Epithelial cell of proximal tubule (primary cell): ENCODE measurements at places on chromosomes 4 and X. TPM values are rescaled to one million over a fixed set of nuclear protein-coding genes. Genes with fewer than 3 reads are reported as not detected.

- DNase-seq: no peak
Measured at GRCh38 chr4:126661194-126661593, 971.6 kb upstream of the INTU start.

DNA sequence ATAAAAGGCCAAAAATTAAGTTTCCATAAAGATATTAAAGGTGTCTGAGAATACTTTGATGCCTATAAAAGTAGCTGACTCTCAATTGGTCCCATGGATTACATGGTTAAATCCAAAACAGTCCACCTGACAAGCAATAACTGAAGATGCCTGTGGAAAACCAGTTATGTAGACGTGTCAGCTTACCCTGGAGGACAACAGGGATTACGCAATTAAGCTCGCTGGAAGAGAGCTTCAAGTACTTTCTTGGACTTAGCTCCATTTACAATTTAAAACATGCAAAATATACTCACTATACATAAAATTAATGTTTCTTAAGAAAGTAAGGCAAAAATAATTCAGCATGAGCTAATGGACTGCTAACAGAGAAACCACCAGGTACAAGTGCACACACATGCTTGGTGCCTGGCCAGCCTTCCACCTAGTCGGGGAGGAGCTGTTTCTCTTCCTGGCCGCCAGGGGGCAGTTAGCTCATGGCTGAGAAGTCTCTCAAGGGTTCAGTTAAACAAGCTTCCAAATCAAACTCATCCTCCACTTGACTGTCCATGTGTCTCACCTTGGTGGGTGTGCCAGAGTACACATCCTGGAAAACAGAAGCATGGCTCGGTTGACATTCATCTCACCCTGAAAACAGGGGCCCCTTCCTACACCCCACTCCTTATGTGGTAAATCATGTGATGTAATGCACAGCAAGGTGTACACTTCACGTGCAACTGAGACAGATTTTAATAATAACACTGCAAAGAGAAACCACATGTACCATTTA is 9.2 kb upstream of the FAM53A start:
- DNase-seq: peak; percentile 26

DNA sequence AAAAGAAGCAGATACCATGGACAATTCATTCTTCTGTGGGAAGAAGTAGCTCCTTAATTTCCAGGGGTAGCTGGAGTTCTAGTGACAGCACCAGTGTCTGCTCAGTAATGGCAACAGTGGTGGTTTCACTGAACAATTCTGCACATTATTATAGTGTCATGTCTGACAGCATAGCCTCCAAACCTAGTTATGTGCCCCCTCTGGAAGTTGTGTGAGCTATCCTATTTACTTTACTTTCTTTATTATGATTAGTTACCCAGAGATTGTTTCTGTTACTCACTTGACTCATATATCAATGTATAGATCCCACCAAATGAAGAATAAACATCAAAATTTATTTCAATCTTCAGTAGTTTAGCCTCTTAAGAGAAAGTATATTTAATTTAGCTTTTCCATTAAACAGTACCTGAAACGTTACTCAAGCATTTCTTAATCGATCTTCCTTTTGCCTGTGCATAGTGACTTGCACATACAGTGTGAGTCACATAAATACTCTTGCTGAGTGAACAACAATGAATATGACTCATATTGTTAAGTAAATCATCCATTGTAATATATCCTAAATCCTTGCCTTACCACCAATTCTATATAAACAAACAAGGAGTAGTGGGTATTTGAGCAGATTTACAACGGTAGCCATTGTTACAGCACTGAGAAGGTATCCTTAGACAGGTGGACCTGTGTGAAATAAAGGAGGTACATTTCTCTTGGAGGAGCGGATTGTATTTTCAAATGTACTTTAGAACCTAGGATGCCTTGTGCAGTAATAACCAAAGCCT is 534.7 kb downstream of the ANKRD50 start:
- peak; percentile 49 for DNase-seq

- DNase-seq: no peak
Measured at GRCh38 chr4:38676986-38677385, 13.0 kb downstream of the KLF3 start.

- no peak for DNase-seq
Measured at GRCh38 chr4:159101988-159102621, 774 bp upstream of the RAPGEF2 start.

GRCh38 chr4:144611850-144612249 is 34.1 kb upstream of the HHIP start:
- DNase-seq: no peak

DNA sequence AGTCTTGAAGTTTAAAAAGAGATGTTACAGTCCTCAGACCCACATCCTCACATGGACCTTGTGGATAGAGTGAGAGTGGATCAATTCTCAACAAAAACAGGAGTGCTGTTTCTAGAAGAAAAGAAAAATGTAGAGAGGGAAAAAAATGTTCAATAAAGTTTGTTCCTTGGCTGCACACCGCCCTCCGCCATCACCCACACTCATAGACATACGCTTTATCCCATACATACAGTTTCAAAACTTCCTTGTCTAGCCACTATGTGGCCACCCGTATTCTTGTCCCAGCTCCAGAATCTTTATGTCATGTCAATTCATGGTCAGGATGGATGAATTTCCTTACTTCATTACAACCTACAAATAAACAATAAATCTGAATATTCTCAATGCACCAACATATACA is 23.5 kb upstream of the ELF2 start:
- no peak for DNase-seq

DNA sequence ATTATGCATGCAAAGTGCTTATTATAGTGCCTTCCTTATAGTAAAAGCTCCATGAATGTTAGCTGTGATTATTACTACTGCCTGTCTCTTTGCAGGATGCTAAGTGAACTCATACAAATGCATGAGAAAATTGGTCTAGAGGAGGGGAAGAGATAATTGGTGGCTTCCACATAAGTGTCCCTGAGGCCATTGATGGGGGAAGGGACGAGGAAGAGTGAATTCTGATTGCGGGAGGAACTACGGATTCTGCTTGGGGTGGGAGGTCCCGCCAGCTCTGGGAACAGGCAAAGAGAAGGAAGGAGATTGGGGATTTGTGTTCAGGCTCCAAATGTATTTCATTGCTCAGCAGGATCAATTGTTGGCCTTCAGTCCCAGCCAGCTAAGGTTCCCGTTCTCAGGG is 11.6 kb upstream of the ARHGAP36 start:
- DNase-seq: no peak

- no peak for DNase-seq
Measured at GRCh38 chr4:10983268-10983667, 298.7 kb upstream of the CLNK start.

DNA sequence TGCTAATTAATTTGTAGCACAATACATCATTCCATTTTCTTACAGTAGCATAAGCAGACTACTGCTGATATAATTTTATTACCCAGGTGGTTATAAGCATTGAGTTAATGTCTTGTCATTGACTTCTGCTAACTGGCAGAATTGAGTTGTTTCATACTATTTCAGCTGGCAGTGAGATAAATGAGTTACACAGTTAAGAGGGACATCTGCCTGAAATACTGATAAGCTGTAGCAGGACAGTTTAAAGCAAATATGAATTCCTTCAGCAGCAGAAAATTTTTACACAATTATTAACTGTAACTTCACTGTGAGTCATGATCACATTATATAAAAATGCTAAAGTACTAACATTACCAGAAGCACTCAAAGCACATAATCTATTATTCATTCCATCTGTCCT is 326.8 kb downstream of the INPP4B start:
- no peak for DNase-seq

DNA sequence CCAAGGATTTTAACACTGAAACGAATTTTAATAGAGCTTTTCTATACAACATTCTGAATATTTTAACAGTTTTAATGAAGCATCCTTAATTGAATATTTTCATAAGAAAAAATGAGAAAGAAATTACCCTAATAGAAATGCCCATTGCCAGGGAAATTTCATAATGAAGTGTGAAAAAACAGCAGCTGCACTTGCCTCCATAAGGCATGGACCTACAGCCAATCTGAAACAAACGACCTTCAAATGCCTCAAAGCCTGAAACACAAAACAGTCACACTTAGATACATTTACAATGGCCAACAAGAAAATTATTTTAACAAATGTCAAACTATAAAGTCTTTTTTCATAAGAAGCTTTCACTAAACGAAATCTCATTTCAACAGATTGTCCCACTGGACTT is 74.4 kb downstream of the SLC9B1 start:
- DNase-seq: no peak

- no peak for DNase-seq
Measured at GRCh38 chrX:140766024-140766611, 56.6 kb downstream of the LINC00632 start.

GRCh38 chrX:138692591-138692990 is 18.9 kb downstream of the FGF13 start:
- DNase-seq: no peak

- no peak for DNase-seq
Measured at GRCh38 chr4:173703021-173703420, 173.0 kb upstream of the HAND2 start.

DNA sequence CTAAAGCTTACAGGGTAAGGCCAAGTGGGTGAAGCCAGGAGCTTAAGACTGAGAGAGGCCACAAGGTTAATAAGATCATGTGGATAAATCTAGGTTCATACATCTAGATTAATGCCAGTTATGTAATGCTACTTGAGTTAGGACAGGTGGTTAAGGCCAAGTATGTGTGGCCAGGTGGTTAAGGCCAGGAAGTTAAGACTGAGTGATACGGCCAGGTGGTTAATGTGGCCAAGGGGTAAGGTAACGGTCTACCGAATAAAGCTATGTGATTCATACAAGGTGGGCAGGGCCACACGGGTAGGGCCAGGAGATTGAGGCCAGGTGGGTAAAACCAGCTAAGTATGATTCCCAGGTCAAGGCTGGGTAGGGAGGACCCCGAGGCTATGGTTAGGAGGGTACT is 223.0 kb downstream of the TACR3 start:
- no peak for DNase-seq

- DNase-seq: no peak
Measured at GRCh38 chrX:50618788-50619558, 148.3 kb upstream of the DGKK start.

GRCh38 chr4:169200361-169201030 is 70.3 kb downstream of the SH3RF1 start:
- no peak for DNase-seq

DNA sequence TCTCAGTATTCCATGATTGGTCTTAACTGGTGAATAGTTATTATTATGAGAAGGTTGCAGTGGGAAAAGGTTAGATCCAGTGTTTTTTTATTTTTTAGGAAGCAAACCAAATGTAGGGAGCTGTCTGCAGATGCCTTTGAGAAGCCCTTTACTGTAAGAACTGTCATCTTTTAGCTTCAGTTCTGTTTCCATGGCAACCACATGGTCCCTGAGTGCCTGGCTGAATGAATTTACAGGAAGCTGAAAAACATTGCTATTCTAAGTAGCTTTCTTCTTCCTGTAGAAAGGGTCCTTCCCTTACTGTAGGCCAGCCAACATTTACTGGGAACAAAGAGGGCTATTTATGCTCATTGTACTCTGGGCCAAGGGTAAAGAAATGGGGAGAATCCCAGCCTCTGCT is 103.3 kb downstream of the DCLK2 start:
- DNase-seq: no peak

GRCh38 chr4:184329235-184329634 is 111.6 kb upstream of the ENPP6 start:
- no peak for DNase-seq

DNA sequence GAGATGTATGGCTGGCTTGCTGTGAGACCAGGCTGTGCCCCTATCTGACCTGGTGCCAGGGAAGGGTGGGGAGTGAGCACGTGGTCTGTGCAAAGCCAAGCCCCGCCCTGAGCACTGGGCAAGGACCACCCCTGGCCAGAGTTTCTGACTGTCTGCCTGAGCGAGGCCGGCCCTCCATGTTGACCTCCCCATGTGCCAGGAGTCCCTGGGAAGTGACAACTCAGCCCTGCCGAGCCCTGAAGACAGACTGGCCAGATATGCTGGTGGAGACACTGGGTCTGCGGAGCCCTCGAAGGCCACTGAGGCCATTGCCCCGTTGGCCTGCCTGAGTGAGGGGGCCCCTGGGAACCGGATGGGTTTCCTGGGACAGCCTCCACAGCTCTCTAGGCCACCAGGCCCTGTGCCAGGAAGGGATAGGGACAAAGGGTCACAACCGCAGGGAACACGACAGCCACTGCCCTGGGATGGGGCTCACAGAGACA is 7.1 kb upstream of the BGN start:
- no peak for DNase-seq

- DNase-seq: no peak
Measured at GRCh38 chrX:57285001-57285400, 1.5 kb upstream of the FAAH2 start.

DNA sequence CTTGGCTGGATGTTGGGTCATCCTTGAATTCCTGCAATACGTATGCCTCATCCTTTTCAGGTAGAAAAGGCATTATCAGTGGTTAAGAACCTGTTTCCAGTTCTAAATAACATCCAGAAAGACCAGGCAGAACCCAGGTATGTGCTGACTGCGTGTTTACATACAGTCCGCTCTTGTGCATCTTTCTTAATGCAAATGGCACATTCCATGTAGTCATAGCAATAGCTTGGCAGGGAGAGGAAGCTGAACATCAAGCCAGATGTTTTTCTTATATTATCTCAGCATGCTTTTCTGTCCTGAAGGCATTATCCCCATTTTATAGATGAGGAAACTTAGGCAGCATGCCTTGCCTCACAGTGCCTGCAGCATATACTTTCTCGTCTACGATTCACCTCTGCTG is 2.1 kb downstream of the DCLK2 start:
- no peak for DNase-seq

- no peak for DNase-seq
Measured at GRCh38 chr4:32700838-32701237, 1980.7 kb downstream of the PCDH7 start.

- DNase-seq: no peak
Measured at GRCh38 chr4:33091961-33092360, 2371.8 kb downstream of the PCDH7 start.

- DNase-seq: no peak
Measured at GRCh38 chr4:39394706-39395105, 12.0 kb upstream of the KLB start.

The TMEM47 gene
- 8.2 and 11.9 TPM in 2 replicates for total RNA-seq

The FOXP3 gene
- 0.07 TPM in 1 of 2 replicates, not detected in the other for total RNA-seq

The SPANXB1 gene
- total RNA-seq: 0.65 TPM in 1 of 2 replicates, not detected in the other

The LRCH2 gene
- total RNA-seq: 0.75 and 2.2 TPM in 2 replicates

The RENBP gene
- total RNA-seq: 0.92 and 1.5 TPM in 2 replicates

The PLAC8 gene
- 1.7 and 8.4 TPM in 2 replicates for total RNA-seq

The CTAG2 gene
- not detected in 2 replicates for total RNA-seq

The RPL39 gene
- 4,262 and 7,744 TPM in 2 replicates for total RNA-seq

The SLC34A2 gene
- total RNA-seq: 1.6 and 14.8 TPM in 2 replicates

The CFI gene
- total RNA-seq: 2.6 and 5.8 TPM in 2 replicates

The ZNF157 gene
- 0.07 TPM in 1 of 2 replicates, not detected in the other for total RNA-seq

The GABRE gene
- total RNA-seq: 2.5 and 4.8 TPM in 2 replicates

The GAGE12E gene
- total RNA-seq: not detected in 2 replicates

The ZCCHC13 gene
- not detected in 2 replicates for total RNA-seq

The LRAT gene
- 0.43 and 2.2 TPM in 2 replicates for total RNA-seq
